ENCODE measurements at places on chromosomes 11 and 22.

DNA sequence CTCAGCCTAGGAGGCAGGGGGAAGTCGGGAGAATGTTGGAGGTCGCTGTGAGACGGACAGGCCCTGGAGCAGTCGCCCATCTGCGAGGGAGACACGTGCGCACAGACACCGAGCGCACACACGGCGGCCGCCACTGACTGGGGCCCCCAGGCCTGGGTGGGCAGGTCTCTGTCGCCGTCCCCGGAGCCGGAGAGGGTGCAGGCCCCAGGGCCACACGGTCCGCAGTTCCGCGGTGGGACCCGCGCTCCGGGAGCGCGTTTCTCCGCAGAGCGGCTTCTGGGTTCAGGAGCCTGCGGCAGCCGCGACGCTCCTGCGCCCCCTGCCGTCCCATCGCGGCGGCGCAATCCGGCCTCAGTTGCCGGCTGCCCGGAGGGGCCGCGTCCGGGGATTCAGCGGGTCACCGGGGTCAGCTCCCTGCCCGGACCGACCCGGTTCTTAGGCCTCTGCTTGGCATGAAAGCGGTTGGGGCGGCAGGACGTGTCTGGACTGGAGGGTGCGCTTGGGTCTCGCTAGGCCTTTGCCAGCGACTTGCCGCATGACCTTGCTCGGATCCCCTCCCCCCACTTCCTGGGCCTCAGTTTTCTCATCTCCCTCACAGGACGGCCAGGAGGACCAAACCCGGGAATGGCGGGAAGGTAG is 31.2 kb downstream of the PDE2A start:
- peak; percentile 95 for DNase-seq

- no peak for DNase-seq
Observed at GRCh38 chr11:78253797-78254196, 65.1 kb downstream of the USP35 start.

DNA sequence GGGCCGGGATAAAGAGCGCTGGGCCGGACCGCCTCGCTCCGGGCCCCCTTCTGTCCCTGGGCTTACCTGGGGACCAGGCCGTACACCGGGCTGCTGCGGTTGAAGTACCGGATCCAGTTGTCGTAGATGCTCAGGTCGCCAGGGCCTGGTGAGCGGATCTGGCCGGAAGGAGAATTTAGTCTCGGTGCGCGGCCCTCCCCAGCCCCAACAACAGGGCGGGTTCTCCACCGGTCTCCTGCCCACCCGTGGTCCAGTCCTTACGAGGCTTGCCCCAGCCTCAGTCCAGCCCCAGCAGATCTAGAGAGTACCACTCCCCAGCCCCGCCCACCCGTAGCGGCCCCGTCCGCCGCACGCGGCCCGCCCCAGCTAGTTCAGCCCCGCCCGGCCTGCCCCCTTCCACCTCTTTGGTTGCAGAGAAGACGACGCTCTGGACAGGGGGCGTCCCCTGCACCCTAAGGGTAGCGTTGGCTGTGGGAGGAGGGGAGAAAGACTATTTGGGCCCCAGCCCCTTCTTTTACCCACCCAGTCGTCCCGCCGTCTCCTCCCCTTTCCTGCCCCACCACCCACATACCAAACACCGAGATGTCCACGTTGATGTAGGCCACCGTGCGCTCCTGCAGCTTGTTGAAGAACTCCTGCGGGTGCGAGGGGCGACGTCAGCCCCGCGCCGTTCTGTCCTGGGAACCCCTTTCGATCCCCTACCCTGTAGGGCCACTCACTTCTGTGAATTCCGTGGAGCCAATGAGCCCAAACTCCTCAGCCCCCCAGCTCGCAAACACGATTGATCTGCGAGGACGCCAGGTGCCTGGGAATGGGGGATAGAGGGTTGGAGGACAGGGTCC is 6.8 kb downstream of the SAC3D1 start:
- no peak for DNase-seq

DNA sequence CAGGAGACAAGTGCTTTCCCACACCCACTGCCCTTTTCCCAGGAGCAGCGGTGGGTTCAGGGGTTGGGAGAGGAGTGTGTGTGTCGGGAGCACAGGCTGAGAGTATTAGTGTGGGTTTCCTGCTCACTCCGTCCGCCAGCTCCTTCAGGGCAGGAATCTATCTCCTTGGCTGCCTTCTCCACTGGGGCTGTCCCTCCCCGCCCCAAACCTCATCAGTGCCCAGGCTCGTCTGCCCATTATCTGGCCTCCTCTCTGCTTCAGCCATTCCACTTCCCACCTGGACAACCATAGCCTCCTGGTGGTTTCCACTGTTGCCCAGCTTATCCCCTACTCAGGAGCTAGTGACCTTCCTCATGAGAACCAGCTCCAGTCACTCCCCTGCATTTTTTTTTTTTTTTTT is 19.9 kb downstream of the ASPHD2 start:
- DNase-seq, result no peak

- no peak for DNase-seq
Observed at GRCh38 chr22:45072322-45072903, 62.6 kb upstream of the PHF21B start.

GRCh38 chr11:15278128-15278527 is 163.4 kb downstream of the INSC start:
- no peak for DNase-seq
